Stimulated activated CD4-positive, alpha-beta T cell treated with anti-CD3 and anti-CD28 coated beads, Interleukin-15, amount 100 ng/mL, for 1 hour (primary cell): ENCODE measurements at places on chromosomes 6 and 20.

DNA sequence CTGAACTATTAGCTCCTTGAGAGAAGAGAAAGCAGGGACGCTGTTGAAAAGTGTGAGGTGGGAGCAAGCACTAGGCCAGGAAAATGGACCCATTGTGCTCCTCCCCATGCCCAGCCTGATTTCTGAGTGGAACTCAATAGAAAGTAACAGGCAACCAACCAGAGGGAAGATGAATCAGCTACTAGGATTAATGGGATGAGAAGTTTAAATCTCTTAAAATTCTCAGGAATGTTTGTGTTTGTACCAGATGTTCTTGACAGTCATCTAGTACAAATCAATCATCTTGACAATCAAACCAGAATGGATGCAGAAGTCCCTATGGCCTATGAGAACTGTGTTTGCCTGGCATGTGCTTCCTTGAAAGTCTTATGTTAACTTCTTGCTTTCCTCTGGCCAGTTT, 48.9 kb downstream of the HDDC2 start:
- DNase-seq, result no peak

DNA sequence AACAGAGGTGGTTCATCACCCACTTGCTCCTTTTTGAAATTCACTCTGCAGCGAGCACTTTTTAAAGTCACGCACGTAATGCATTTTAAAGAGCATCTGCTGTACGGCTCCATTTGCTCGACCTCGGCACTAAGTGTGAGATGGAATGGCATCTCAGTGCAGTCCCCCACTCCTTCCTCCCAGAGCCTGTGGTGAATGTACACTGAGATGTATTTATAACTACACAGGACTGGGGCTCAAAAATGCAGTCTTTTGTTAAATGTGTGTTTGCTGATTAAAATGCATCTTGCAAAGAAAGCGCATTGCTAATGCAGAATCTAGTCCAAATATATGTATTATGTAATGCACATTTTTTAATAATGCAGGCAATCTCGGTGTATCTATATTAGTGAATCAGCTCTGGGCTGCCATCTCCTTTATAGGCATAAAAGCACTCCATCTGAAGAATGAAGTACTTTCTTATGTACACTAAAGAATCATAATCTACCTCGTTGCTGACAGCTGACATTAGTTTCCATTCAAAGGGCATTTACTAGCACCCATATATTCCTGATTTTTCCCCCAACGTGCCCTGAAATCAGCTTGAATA, 14.0 kb downstream of the GNAS-AS1 start:
- DNase-seq, result no peak

- no peak for DNase-seq
These were observed 83.9 kb upstream of the LGSN start for GRCh38 chr6:63403725-63404124.

DNA sequence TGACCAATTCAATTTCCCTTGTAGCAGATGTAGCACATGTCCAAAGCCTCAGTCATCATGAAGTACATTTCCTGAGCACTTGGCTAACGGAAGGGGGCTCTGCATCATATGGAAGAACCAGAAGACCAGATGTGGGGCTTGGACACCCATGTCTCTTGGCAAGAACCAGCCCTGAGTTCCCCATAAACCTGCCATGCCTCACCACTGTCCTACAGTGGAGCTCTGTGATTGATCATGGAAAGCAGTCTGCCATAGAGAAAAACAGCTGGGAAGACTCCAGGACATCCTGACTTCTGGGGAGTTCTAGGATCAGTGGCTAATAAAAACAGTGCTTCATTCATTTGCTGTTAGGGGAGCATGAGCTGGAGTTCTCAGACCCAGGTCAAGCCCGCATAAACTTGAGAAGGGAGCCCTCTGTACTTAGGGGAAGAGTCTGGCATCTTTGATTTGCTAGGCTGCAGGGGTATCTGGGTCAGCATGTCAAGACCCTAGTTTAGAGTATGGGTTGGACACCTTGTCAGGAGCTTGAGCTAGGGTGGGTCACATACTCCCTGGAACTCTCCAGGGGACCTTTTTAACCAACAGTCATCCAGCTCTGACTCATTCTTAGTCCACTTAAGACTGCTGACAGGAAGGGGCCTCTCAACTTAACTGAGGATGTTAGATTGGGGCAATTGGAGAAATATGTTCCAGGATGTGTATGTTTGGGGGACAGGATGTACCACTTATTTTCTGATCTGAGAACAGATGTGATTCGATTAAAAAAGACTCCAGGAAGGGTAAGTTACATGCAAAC, 26.3 kb upstream of the TRAM2 start:
- no peak for DNase-seq

GRCh38 chr6:12164508-12164770, 125.7 kb upstream of the EDN1 start:
- DNase-seq, result no peak

DNA sequence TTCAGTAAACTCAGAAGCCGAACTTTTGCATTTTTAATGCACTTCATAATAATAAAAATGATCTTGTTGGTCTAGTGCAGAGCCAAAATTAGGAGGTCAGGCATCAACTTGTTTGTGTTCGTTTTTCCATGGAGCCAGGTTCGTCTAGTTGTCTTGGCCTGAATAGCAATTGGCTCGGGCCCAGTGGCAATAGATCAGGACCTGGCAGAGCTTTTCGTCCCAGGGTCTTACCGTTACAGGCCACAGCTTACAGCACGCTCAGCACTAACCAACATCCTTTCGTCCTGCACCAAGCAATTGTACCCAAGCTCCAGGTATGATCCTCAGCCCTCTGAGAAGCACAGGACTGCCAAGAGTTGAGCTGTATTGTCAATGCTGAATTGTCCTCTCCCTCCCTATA, 240.5 kb upstream of the PLN start:
- DNase-seq, result no peak

GRCh38 chr6:74458536-74458935, 747.3 kb downstream of the COL12A1 start:
- DNase-seq, result no peak

GRCh38 chr6:45555981-45556771, 178.4 kb upstream of the SUPT3H start:
- DNase-seq, result no peak

DNA sequence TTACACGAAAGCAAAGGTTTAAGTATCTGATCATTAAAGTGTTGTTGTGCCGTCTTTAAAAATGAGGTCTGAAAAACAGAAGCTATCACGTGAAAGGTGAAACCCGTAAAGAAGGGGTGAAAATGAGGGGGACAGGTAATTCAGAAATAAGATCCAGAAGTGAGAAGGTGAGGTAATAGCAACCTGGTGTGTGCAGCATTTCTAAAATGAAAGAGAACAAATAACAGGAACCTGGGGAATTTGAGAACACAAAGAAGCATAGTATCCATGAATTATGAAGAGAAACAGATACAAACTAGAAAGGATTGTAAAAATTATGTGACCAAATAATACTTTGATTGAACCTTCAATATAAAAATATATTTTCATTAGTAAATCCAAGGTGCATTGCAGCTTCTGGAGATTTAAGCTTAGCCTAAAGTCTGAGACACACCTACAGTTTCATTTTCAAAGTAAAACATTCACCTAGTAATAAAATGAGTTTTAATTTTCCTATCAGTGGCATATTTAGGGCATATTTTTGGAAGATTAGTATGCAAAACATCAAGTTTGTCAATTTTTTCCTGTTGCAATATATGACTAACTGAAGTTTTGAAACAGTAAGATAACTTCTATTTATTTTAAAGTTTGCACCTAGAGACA, 1.4 kb downstream of the HEY2 start:
- no peak for DNase-seq

DNA sequence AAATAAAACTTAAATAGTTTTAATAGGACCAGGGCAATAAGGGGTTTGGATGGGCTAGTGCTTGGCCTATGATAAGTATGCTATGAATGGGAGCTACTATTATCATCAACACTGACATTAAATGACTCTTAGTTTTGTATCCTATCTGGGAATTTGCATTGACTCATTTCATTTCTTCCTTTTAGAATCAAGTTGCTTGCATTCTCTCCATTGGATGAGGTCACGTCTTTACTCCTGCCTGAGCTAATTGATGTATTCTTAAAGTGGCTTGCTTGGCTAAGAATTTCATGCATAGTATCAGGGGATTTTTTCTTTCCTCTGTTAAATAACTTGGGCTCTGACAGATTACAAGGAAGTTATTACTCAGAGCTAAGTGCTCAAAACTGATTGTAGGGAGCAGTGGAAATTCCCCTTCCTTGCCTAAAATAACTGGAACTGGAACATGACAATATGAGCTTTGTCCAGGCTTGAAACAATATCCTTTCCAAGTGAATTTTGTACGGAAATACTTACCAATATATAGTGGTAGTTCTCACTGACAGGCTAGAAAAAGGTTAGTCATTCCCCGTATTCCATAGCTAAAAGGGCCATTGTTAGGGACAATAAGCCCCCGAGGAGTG, 169.9 kb downstream of the BCAS1 start:
- no peak for DNase-seq

DNA sequence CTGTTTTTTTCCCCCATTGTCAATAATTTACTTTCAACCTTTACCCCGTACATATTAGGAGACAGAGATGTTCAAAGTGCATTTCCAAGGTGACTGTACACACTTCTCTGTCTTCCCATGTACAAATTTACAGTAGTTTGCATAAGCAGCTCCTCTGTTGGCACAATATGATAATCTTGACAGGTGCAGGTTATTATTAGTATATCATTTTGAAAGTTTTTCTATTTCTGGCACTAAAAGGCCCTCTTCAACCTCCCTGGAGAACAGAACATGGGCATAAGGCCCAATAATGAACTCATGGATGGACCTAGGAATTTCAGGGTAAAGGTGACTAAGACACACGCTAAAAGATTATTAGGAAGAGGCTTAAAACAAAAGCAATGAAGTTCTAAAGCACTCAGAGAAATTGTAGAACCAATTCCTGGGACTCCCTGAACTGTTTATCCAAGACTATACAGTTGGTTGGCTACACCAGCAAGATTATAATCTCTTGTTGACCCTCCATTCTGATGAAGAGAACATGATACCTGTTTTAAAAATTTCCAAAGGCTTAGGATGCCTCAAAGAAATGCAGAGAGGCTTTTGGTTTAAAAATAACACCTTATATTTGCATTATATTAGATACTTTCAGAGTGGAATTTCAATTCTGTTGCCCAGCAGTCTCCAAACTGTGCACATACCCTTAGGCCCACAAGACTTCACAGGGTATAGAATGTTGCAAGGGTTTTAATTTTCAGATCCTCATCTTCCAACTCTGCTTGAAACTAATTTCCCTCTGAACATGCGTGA, 1.1 kb downstream of the AIG1 start:
- DNase-seq, result no peak

- no peak for DNase-seq
These were observed 112.6 kb downstream of the SLC16A10 start for GRCh38 chr6:111199935-111200334.

DNA sequence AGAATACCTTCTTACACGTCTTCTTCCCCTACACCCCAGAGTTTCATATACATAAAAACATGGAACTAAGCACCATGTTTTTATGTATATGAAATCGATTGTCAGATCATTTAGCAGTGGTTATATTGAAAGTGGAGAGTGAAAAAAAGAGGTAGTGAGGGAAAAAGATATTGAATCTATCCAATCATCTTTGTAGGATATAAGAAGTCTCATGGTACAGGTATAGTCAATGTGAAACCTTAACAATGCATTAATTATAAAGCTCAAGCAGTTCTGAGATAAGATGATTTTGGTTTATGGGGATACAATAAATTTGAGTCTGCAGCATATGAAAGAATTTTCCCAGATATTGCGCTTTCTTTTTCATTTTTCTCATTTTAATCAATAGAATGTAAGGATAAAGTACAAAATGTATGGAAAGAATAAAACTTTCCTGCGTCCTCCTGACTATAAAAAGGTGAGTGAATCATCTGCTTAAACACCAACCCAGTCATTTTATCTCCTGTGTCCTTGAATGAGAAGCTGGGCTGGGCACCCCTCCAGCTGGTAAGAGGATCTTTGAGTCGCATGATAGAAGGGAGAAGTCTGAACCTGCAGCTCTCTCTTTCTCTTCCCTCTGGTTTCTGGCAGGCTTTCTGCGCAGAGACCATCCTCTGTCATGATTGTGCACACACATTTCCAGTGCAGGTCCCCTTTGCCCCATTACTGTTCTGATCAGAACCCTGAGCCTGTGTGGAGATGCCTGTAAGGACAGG, 28.1 kb upstream of the AKIRIN2 start:
- no peak for DNase-seq
